CD4-positive, alpha-beta T cell (primary cell): ENCODE measurements at places on chromosomes 4 and X.

- no peak for DNase-seq
These were observed 74.5 kb upstream of the BOD1L1 start for GRCh38 chr4:13701937-13702446.

DNA sequence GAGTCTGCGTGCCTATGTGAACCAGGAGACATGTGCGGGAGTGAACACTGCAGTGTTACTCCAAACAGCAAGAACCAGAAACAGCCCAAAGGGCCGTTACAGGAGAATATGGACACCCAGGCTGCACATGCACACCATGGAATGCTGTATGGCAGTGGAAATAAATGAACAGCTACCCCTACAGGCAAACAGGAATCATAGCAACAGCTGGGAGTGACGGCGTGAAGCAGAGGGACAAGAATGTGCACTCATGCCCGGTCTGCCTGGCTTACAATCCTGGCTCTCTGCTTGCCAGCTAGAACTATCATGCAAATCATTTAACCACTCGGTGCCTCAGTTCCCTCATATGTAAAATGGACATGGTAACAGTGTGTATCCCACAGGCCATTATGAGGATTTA lies 16.6 kb downstream of the GPKOW start:
- DNase-seq = no peak

DNA sequence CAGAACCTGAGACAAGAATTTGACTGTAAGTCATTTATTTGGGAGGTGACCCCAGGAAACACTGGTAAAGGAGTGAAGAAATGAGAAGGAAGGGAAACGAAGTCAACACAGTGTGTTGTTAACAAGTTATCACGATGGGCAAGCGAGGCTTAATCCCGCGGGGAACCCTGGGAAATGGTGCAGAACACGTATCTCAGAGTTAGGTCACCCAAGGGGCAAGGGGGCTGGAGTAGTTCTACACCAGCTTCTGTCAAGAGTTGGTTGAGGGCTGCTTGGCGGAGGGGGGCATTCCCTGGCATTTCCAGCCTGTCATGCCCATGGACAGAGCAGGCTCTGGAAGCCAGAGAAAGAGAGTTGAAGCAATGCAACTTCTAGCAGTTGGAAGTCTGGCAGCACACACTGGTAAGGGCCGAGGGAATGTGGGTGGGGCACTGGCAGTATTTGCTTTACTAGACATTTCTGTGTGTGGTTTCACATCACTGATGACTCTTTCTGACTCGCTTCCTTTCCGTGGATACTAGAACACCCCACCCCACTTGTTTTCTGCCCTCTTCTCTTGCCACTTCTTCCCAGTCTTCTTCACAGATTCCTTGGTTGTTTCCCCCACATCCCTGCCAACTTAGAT lies 52.2 kb upstream of the ADGRG2 start:
- no peak for DNase-seq

DNA sequence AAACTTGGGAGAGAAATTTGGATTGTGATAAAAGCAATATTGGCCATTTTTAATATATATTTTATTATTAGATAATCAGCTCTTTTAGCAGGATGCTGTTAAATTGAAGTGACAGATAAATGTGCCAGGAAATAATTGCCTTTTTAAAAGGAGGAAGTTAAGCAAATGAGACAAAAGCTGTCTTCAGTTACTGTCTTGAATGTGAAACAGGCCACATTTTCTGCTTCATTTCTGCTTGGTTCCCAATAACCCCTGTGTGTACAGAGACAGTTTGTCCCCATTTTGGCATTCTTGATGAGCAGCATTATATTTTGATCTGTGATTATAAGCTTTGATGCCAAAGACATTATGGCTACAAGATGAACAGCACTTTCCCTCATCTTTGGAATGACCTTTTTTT lies 953 bp downstream of the EPGN start:
- DNase-seq = no peak

DNA sequence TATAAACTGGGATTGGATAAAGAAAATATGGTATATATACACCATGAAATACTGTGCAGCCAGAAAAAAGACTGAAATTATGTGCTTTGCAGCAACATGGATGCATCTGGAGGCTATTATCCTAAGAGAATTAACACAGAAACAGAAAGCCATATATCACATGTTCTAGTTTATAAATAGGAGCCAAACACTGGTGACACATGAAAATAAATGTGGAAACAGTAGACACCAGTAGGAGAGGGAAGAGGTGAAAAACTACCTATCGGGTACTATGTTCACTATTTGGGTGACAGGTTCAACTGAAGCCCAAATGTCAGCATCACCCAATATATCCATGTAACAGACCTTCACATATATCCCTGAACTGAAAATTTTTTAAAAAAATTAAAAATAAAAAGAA lies 725.1 kb downstream of the C4orf33 start:
- no peak for DNase-seq

- DNase-seq = no peak
These were observed 176.2 kb upstream of the TACR3 start for GRCh38 chr4:103895876-103896465.

DNA sequence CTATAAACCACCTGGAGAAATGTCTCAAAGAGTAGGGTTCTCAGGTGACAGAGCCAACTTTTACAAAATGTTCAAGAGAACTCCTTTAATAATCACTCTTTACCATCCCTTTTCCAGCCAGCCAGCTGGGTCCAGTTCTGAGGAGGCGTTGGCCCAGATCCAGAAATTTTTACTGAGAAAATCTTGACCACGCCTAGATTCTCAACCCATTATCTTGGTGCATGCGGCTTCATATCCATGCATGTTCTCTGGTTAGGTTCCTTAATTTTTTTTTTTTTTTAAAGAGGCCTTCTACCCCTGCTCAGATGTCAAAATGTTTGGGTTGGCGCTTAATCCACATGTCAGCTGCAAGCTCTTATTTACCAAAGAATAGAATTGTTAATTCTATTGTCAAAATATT lies 12.0 kb upstream of the MAP7D2 start:
- DNase-seq = no peak

GRCh38 chr4:189787216-189788031 lies 153.2 kb upstream of the FRG1 start:
- DNase-seq = no peak

GRCh38 chrX:118189000-118189399 lies 72.4 kb upstream of the KLHL13 start:
- DNase-seq = no peak

DNA sequence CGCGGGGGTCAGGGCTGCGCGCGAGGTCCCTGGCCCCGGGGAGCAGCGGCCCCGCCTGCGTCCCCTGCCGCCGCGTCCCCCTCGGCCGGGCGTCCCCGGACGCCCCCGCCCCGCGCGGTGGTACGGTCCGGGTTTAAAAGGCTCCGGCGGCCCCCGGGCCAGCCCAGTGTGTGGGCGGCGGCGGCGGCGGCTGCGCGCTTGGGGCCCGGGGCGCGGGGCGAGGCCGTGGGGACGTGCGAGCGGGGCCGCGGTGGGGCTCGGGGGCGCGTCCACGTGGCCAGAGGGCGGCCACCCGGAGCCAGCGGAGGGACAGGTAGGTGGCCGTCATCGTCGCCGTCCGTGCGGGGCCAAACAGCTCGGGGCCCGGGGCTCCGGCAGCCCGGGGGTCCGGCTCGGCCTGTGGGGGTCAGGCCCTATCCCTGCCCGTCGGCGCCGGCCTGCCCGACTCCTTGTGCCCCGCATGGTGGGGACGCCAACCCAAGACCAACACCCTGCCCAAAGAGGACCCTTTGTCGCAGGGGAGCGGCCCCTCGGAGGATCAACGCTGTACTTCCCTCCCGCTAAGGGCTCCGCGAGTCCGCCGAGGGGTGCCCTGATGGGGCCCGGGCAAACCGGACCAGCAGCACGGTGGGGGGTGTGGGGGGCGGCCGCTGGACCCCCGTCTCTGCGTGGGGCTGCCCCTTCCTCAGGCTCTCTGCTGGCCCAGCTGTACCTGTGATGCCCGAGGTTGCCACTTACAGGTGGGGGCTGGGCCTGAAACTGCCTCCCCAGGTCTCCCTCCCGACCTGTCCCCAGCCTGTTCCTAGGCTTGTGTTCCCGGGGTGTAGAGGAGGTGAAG lies at the start of gene PLXNA3:
TSS of gene PLXNA3 (plus strand) at position 166 of the 838 bp plus-strand sequence. CDS start 1,903 bp downstream, outside the sequence.
- peak; percentile 84 for DNase-seq

DNA sequence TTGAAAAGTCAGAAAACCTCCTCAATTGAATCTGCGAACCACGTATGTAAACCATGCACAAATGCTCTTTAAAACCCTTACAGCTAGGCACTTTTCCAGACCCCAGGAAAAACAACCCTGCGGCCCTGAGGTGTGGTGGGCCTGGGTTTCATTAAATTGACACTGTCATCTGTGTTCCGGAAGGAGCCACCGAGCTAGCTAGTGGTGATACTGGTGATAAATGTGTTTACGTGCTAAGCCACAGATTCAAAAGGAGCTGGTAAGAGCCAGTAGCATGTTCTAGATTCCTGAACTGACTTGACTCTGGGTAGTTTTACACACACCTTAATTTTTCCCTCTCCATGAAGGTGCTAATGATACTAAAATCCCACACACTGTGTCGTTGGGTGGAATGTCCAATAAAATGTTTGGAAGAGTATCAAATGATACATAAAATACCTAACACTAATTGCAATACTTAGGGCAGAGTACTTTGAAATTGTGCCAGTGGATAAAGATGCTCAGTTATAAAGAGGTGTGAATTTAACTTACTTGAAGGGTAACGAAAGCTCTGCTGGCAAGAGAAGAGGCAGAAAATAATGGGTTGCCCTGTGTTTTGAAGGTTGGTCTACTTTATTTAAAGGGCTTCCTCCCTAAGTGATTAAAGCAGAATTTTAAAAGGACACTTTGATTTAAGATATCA lies 8.5 kb downstream of the SMS start:
- no peak for DNase-seq

DNA sequence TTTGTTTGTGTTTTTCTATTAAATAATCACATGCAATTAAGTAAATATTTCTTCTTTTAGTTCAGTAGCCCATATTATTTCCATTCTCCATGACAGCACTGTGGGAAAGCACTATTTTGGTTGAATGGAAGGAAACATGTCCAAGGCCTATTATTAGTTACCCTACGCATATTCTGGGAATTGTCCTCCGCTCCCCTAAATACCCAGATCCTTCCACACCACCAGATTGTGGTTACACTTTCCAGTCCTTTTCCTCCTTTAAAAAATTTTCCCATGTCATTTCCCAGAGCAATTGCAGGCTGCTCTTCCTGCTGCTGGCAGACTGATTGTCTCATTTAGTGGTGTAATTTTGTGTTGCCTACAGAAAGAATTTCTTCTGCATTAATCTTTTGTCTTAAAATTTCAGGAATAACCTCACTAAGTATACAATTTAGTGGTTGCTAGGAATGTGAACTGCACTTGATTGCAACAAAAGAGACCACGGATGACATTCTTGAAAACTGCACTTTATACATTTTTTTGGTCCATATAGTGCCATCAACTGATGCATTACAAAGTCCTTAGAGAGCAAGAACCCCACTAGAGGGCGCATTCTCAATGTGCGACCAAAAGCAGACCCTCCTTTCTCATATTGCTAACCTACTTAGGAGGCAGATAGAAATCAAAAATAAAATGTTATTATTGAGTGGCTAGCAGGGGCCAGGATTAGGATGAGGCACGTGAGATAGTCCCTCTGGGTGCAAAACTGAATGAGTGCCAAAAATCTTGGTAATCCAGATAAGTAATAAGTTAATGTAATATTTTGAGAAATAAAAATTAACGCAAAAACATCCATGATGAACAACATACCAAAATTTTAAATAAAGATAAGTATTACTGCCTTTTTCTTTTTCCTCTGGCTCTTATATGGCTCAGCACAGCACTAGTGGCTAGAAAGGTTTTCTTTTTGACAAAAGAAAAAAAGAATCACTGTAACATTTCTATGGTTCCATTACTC lies 98.8 kb upstream of the IQCM start:
- DNase-seq = no peak

DNA sequence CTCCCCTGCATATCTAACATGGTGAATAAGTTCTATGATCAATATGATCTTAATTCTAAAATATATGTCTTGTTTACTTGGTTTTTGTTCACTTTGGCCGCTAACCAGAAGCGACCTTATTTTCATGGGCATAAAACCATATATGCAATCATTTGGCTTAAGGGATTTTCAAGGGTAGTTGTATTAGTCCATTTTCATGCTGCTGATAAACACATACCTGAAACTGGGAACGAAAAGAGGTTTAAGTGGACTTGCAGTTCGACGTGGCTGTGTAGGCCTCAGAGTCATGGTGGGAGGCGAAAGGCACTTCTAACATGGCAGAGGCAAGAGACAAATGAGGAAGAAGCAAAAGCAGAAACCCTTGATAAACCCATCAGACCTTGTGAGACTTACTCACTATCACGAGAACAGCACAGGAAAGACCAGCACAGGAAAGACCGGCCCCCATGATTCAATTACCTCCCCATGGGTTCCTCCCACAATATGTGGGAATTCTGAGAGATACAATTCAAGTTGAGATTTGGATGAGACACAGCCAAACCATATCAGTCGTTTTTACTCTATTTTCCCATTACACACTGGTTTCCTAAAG lies 114.3 kb upstream of the CPEB2 start:
- DNase-seq = no peak

DNA sequence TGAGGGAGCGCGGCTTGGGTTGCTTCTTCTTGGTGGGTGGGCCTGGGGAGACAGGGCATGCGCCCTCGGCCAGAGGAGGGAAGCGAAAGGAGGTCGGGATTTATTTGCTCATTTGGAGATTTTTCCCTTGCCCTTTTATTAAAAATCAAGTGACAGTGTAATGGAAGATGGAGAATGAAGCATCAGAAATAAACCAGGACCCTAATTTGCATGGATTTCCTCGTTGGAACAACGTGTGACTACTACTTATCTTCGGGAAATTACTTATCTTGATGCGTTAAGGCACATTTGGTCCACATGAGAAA lies 709 bp upstream of the CLOCK start:
- DNase-seq = no peak

GRCh38 chr4:7120341-7120740 lies 52.5 kb upstream of the GRPEL1 start:
- no peak for DNase-seq

- DNase-seq = no peak
These were observed 384.0 kb downstream of the CENPC start for GRCh38 chr4:67161311-67161710.

- DNase-seq = no peak
These were observed 40.9 kb upstream of the UGT2B4 start for GRCh38 chr4:69536558-69536957.
